ENCODE measurements at places on chromosomes 5 and 9.

DNA sequence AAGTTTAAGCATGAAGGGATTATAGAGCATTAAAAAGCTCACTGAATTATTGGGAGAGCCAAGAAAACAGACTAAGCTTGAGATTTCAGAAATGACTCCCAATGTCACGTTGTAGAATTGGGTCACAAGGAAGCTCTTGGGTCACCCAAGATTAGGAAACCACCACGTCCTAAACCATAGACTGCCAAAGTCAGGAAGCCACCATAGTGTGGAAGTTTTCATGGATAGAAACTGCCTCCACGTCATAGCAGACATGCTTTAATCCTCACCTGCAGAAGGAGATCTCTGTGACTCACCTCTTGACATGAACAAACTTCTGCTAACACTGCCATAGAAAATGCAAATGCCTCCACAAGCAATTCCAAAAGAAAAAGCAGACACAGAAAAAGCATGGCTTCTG is 106.3 kb downstream of the SLC1A3 start:
- DNase-seq: no peak

DNA sequence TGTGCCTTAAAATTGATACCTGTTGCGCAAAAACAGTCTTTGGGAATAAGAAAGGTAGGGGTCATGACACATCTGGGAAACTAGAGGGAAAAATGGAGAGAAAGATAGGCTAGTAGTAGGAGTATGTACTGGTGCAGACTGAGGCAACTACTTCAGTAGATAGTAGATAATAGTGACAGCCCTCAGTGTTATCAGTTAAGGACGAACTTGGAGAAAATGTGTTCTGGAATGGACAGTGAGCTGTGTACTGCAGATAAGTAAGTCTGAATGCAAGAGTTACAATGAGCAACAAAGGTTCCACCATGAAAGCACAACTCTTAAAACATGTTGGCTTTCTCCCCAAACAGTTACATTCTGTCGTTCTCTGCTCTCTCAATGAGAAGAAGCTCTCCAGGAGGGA is 6.5 kb upstream of the INSL6 start:
- no peak for DNase-seq

- no peak for DNase-seq
Observed at GRCh38 chr9:97860451-97861147, 7.6 kb downstream of the FOXE1 start.

DNA sequence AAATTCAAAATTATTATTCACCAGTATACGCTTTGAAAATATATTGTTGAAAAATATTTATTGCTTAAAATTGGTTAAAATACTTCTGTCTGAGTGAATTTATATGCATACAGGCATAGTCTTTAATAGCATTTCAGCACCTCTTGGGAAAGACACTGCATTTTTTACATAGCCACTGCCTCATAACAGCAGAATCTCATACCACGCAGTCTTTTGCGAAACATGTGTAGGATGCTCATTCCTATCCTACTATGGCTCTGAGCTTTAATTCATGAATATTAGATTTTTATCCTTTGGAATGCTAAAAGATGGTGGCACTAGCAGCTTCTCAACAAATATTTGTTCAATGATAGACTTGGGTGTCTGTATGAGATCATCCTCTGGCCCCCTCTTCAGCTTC is 94.0 kb upstream of the SH3GL2 start:
- DNase-seq: no peak

DNA sequence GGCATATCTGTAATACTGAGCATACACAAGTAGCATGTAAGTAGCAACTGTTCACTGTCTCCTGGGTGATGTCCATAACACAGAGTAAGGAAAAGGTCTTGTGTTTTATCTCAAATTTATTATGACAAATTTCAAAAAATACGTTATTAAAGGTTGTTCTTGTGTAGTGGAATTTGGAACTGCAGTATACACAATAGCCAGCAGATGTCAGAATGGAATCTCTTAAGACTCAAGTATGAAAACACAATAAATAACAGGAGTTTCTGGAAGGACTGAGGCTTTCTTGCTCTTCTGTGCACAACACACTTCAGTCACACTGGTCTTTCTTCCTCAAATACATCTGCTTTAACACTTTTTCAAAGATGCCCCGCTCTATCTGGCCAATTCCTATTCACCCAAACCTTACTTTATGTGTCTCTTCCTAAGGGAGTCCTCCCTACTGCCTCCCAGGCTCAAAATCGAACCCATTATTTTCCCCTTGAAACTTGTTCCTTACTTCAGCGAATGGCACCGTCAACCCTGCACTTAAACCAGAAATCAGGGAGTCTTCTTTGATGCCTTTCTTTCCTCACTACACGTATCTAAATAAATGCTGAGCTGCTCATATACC is 6.5 kb upstream of the FBXO10 start:
- peak; percentile 47 for DNase-seq

GRCh38 chr9:110543631-110544051 is 35.9 kb downstream of the SVEP1 start:
- DNase-seq: no peak

- no peak for DNase-seq
Observed at GRCh38 chr9:92385477-92385876, 18.9 kb downstream of the OGN start.

DNA sequence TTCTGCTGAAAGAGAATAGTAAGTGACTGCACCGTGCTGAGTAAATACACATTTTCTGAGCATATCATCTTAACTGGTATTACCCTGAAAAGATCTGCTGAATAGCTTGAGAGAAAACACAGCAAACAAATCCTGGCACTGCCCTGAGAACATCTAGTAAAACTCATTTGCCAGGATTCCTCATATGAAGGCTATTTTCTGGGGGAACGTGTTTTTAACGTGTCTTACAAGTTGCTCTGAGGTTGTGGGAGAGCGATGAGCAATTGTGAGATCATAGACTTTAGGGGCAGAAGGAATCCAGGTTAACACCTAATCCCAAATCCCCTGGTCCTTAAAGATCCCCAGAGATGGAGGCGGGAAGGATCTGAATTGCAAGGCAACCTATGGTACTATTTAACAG is 331.9 kb upstream of the RFX3 start:
- no peak for DNase-seq

GRCh38 chr5:52885614-52886013 is 97.9 kb downstream of the ITGA1 start:
- DNase-seq: no peak

DNA sequence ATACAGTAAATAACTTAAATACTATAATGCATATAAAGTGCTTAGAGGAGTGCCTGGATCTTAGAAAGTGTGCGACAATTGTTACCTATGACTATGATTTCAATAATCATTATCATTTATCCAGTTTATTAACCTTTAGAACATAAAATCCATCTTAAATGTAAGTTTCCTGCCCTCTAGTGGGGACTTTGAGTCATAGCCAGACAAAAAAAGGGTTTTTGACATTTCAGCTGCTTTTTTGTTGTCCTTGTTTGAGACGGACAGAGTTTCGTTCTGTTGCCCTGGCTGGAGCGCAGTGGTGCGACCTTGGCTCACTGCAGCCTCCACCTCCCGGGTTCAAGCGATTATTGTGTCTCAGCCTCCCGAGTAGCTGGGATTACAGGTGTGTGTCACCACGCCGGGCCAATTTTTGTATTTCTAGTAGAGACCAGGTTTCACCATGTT is 9.7 kb upstream of the C9orf152 start:
- peak; percentile 42 for DNase-seq

- no peak for DNase-seq
Observed at GRCh38 chr5:169647566-169647965, 10.5 kb downstream of the DOCK2 start.

GRCh38 chr5:3350781-3351180 is 244.9 kb upstream of the IRX1 start:
- no peak for DNase-seq

DNA sequence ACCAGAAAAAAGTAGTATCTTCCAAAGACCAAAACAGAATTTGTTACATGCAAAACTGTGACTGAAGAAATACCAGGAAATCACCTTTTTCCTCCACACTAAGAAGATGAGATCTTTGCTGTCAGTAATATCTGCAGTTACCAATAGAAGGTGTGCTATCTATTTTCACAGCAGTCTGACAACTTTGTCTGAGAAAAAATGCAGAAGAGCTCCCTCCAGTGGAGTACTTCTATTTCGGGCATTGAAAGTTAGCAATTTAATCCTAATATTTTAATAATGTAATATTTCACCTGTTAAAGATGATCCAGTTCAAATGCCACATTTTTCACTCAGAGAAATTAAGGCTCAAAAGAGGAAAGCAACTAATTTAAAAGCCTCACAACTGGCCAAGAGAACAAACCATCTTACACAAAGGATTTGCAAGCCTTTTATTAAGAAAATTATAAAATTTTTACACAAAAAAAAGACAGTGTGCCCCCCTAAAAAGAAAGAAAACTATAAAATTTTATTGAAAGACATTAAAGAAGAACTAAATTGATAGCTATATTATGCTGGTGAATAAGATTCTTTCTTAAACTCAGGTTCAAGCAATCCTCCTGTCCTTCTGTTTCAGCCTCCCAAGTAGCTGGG is 50.6 kb downstream of the DEPDC1B start:
- peak; percentile 16 for DNase-seq

- no peak for DNase-seq
Observed at GRCh38 chr5:56302027-56302426, 68.9 kb upstream of the ANKRD55 start.

GRCh38 chr5:108541836-108542235 is 159.9 kb upstream of the FBXL17 start:
- no peak for DNase-seq

GRCh38 chr9:19137282-19137681 is 10.0 kb upstream of the PLIN2 start:
- DNase-seq: no peak

GRCh38 chr5:22835686-22836085 is 17.5 kb downstream of the CDH12 start:
- no peak for DNase-seq

DNA sequence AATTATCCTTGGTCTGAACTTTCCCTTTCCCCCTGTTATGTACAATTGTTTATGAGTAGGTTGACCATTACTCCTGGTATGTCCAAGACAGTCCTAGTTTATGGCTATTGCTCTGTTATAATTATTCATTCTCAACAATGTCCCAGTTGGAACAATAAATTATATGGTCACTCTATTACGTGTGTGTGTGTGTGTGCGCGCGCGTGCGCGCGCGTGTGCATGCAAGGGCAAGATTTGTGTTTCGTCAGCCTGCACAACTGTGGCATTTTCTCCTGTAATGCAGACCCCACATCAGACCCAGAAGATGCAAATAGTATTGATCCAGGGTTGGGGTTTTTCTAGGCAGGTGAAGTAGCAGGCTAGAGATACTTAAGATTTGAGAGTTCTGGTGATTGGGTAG is 88.4 kb downstream of the ESM1 start:
- no peak for DNase-seq

DNA sequence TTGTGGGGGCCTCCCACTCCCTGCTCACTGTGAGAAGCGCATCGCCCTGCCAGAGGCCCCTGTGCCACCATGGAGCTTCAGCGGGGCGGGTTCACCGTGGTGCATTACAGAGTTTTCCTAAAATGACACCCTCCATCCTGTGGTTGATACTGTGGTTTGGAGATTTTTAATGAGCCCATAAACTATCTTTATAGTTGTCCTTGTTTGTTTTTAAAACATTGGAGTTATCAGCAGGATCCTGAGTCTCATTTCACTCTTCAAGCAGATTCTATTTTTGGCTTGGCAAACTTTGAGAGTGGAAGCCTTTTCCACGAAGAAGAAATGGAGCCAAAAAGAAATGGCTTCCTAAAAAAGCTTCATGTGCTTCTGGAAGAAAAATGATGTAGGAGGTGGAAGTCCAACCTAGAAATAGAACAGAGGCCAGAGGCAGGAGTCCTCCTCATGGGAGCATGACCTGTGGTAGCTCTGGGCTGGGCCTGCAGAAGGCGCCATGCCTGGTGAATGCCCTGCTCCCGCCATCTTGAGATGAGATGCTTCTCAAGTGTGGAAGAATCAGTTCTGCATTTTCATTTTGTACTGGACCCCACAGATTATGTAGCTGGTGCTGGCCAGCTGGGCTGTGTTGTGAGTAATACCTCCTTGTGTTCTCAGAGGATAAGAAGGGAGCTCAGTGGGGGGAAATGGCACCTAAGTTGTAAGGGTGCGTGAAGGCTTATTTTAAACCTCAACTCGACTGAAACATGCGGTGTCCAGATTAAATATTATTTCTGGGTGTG is 79.0 kb upstream of the RAI14 start:
- no peak for DNase-seq

DNA sequence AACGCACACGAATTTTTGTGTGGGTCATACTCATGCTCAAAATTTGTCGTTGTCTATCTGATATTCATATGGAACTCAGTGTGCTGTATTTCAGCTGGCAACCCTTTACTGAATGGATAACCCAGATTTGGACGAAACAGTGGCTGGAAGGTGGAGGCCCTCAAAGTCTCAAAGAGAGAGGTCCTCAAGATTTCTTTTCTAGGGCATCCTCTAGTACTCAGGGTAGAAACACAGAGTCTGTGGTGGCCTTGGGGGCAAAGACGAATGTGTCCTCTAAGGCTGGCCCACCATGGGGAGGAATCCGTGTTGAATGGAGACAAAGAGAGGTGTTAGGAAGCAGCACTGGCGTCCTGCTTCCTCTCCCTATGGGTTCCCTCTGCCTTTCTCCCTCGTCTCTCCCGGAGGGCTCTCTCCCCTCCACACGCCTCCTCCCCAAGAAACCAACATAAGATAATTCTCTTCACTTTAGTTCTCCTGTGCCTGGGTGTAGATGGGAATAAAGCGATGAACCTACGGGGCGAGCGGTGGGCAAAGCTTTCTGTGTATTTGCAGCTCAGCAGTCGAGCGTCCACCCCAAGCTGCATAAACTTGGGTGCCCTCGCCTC is 333.7 kb downstream of the CWC27 start:
- DNase-seq: no peak

DNA sequence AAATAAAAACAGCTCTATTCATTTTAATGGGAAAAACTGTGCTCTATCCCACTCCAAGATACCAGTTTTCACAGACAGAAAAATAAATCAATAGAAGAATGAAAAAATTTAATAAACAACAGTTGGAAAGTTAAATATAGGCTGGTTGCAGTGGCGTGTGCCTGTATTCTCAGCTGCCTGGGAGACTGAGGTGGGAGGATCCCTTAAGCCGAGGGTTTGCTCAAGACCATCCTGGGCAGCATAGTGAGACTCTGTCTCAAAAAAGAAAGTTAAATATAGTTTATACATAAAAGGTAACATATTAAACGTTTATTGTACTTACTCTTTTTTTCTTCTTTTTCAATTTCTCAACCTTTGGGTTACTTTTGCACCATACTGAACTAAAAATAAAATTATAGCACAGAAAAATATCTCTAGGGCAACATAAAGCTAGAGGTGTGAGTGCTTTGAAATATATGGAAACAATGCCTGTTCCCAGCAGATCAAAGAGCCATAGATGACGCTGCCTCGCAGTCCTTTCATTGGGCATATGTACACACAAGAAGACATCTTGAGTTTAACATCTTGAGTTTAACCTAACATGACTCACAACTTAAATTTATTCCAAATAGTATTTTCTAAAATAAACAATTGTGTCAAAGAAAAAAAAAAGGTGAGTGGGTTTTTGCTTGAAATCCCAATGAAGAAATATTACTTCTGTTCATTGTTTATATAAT is 25.7 kb upstream of the KLF9 start:
- DNase-seq: no peak

DNA sequence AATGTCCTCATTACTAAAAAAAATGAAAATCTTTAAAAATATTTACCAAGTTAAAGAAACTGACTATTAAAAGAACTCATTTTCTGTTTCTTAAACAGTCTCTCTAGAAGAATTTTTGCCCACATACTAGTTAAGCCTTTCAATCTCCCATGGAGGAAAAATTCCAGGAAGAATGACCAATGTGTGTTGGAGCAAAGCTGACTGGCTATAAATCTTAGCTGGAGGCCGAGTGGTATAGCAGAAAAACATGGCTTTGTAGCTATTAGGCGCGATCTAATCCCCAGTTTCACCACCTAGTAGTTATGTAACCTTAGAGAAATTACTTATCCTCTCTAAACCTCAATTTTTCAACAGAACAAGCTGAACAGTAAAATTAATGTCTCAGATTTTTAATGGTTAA is 135.5 kb upstream of the PRLR start:
- no peak for DNase-seq

Data from SK-N-DZ (cell line).